ENCODE measurements at places on chromosomes 4 and X.

DNA sequence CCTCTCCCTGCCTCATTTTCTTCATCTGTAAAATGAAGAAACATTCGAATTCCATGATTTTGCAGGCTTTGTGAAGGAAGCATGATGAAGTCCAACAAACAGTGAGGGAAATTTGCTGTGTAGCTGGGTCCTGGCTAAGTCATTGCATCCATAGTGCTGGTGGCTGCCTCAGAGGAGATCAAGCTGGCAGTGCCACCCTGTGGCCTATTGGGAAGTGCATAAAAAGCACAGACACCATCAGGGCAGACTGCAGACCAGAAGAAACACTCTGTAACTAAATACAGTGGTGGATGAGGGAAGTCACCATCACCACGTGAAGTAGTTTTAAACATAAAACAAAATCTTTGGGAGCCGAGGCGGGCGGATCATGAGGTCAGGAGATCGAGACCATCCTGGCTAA, 40.7 kb upstream of the DDX3X start:
- no peak for DNase-seq

GRCh38 chr4:56200275-56200674, 187.0 kb downstream of the AASDH start:
- DNase-seq: no peak

DNA sequence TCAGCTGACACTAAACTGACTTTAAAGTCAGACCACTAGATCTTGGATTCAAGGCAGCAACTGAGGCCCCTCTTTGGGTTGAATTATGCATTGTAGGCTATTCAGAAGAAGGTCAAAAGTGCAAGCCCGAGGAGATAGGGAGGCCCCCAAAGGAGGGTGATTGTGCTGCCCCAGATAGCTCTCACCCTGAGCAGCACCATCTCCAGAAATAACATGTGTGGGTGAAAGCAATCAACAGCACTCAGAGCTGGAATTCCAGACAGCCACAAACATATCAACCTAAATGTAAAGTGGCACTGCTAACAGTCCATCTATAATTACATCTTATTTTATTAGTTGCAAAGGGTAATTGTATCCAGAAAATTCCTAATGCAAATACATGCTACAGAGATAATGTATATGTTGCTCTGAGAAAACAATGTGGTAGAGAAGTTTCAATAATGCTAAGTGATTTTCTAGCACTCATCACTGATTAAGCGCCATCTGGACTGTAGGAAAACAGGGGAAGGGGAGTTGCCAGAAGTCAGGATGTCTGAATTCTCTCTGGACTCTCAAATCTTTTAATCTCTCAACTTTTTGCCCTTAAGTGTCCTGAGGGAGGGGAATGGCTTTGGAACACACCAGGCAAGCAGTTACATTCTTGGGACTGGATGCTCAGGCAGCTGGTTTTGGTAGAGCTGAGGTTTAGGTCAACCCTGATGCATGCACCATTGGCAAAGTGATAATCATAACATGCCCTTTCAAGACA, 61.8 kb upstream of the SFRP2 start:
- no peak for DNase-seq

DNA sequence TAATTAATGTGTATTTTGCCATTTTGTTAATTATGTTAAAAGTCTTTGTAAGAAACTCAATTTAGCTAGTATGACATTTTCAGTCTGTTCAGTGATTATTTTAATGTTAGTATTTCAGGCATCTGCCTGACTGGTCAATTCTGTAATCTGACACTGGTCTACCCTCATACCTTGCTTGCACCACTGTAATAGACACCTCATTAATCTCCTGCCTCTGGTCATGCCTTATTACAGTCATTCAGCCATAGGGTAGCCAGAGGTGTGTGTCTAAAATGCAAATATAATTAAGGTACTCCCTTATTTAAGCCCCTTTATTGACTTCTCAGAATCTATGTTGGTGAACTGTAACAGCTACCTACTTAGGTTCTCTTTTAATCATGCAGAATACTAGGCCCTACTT, 861.1 kb upstream of the IGFBP7 start:
- no peak for DNase-seq

GRCh38 chr4:75345423-75345822, 168.8 kb downstream of the RCHY1 start:
- DNase-seq: no peak

GRCh38 chr4:177391287-177391686, 51.0 kb downstream of the AGA start:
- no peak for DNase-seq

DNA sequence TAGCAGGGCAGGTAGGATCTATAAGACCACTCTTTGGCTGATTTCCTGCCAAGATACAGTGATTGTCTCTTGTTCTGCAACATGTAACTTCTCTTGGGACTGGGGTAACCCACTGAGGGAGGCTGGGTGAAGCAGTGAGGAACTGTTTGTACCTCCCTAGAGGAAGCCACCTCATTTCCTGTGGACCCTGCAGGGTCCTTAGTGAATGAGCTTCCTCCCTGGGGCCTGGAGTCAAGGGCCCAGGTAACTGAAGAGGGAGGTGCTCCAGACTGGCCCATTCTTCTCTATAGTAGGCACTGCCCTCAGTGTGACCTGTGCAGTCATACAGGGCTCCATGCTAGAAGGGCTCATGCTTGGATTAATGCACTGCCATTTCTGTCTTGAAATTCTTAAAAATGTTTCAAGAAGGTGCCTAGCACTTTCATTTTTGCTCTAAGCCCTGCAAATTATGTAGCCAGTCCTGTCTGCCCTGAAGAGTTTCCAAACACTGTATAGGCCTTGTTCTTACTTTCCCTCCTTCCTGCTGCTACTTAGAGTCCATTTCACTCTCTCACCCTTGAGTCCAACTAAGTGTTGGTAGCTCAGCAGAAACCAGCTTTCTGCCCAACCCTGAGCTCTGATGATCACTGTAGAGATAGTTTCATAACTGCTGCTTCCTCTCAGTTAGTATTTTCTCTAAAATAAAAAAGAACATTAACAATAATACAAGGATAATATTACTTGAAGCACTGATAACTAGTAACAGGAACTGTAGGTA, 8.5 kb upstream of the GRIA3 start:
- DNase-seq: no peak

DNA sequence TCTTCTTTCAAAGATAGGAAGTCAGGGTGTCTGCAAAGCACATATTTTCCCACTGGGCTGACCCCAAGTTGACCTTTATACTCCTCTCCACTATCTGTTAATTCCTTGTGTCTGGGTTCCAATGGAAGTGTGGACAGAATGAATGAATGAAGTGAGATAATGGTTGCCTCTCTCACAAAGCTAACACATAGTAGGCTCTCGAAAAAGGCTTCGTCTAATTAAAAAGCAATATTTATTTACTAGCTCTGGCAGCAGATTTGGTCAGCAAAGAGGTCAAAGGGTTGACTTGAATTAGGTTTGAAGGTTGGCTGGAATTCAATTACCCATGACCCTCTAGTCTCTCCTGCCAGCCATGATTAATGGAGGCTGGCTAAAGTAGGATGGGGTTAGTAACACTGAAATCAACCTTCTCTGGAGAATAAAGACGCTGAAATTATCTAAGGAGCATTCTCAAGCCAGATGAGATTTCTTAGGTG, 280.3 kb upstream of the KLF3 start:
- no peak for DNase-seq

GRCh38 chr4:110183643-110184042, 14.8 kb downstream of the ELOVL6 start:
- no peak for DNase-seq

- DNase-seq: no peak
Observed at GRCh38 chr4:142267101-142267500, 579.0 kb downstream of the INPP4B start.

GRCh38 chrX:151552743-151553142, 10.7 kb upstream of the PASD1 start:
- DNase-seq: no peak

- DNase-seq: no peak
Observed at GRCh38 chr4:145904413-145905177, 34.0 kb downstream of the ZNF827 start.

DNA sequence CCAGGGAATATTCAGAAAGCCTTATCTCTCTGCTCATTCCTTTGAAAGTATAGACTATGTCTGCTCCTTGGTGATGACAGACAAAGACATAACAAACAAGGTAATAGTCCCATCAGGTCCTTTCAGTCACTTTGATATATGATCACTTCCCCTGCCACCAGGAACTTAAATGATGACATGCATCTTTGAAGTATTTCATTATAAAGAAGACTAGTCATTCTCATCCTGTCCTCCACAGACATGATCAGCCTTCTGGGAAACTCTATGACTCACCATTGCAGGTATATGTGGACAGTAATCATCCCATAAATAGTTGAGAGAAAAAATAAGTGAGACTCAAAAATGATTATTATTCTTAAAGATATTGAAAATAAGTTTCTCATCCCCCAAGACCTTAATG, 117.5 kb upstream of the VCX2 start:
- DNase-seq: no peak

DNA sequence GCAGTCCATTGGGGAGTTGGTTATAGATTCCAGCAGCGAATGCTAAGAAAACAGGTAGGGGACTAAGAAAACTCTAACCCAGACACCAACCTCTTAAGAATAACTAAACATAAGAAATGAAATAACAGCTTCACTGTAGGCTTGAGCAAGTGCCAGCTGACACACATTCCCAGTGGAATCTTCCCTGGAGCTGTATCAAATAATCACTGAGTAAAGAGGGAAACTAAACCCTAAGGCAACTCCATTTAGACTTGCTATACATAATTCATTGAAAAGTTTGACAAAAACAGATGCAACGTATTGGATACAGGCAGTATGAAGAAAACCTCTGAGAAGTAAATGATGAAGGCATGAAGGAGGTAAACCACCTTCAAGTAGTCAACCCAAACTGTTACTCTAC, 293.5 kb downstream of the OPHN1 start:
- DNase-seq: no peak

- no peak for DNase-seq
Observed at GRCh38 chr4:133620555-133620954, 471.5 kb downstream of the PCDH10 start.

- DNase-seq: no peak
Observed at GRCh38 chrX:129649268-129650182, 5.2 kb downstream of the APLN start.

GRCh38 chr4:165872461-165873297, at the start of gene TLL1:
Gene TLL1, plus strand, starts transcription at chr4:165873237. Its CDS starts 668 bp downstream, at chr4:165873905.
- DNase-seq: no peak

- DNase-seq: no peak
Observed at GRCh38 chrX:111868726-111869638, 7.0 kb upstream of the TRPC5OS start.

GRCh38 chr4:6343939-6344408, 74.3 kb downstream of the WFS1 start:
- DNase-seq: no peak

DNA sequence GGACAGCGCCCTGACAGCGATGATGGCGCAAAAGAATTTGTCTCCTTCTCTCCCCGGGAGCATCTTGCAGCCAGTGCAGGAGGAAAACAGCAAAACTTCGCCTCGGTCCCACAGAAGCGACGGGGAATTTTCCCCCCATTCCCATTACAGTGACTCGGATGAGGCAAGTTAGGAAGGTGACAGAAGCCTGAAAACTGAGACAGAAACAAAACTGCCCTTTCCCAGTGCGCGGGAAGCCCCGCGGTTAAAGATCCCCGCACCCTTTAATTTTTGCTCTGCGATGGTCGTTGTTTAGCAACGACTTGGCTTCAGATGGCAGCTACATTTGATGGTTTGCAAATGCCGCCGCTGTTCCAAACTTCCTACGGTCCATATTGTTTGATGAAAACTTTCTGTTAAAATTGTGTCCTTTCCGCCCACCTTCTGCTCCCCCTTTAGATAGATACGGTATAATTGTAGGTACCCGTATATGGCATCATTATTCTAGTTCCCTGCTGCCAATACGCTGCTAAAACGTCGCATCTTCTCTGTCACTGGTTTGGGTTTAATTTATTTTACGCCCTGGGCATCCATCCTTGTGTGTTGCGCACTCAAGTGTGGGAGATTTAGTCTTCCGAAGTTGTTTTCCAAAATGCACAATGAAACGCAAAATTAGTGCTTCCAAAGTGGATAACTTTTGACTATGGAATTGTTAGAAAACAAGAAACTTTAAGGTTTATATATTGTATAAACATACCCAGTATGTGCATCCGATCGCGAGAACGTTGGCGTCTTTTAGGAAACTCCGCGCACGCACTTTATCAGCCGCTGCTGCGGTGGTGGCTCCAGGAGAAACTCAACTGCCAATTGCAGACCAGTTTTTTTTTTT, 1.5 kb downstream of the ATOH1 start:
- no peak for DNase-seq

- DNase-seq: no peak
Observed at GRCh38 chrX:131988236-131988635, 34.9 kb upstream of the STK26 start.

Data from stimulated activated naive CD4-positive, alpha-beta T cell treated with Interleukin-2 at 50 U/mL for 16 hours (primary cell).